ENCODE measurements at places on chromosomes 3 and 15.
A peak's percentile ranks its signal among the peaks of the same experiment; 100 is the strongest.

DNA sequence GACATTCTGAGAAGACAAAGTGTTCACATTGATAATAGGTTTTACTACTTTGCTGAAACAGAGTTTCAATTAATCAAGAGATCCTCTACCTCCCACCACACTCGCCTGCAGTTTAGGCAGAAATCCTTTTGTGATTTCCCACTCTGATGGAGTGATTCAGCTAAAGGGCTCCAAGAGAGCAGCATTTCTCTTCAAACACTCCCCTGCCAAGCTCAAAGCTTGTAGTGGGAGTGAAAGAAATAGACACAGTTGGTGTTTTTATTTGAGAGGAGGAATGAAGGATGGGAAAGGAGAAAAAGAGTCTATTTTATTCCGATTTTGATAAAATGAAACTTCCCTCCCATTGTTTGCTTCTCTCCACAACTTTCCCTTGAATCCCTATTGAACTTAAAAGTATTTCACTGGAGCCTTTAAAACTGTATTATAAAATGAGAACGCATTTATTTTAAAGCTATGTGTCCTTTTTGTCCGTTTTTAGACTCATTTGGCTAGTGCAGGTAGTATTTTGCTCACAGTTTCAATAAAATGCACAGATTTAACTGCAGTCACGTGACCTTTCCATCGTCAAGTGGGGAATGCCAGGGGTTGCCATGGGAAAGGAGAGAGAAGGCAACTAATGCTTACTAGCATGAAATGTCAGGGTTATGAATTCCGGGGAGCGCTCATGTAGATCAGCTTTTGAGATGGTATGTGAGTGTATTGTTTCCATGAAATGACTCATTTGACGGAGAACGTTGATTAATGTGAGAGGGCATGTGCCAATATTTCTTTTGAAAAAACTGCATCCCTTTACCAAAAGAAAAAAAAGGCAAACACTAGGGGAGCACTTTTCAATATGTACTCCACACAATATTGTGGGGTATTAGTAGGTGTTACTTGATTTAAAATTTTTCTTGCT is 7.7 kb upstream of the OSBPL11 start:
- no peak for DNase-seq

- peak; percentile 10 for DNase-seq
Observed at GRCh38 chr3:105906836-105907235, 38.0 kb upstream of the CBLB start.

DNA sequence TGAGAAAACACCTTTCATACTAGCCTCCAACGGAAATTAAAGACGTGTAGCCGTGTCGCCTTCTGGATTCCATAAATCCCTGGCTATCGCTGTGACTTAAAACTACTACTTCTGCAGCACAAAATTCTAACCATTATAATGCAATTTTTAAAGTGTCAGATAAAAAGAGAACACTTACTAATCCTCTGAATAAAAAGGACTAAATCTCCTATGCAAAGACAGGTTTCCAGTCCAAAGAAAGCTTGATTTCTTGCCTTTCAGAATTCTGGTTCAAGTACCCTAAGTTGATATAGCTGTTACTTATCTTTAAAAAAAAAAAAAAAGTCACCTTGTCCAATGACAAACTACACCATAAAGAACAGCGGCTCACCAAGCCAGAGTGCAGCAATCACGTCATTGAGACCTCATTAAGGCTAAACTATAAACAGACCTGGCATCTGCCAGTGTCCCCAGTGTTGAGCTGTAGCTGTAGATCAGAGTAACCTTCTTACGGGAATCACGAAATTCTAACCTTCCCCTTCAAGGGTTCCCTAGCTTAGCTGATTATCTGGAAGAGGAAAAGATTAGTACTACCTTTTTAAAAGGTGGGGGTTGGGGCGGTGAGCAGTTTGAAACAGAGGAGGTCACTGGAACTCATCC is 2.2 kb downstream of the ABCC5 start:
- no peak for DNase-seq

DNA sequence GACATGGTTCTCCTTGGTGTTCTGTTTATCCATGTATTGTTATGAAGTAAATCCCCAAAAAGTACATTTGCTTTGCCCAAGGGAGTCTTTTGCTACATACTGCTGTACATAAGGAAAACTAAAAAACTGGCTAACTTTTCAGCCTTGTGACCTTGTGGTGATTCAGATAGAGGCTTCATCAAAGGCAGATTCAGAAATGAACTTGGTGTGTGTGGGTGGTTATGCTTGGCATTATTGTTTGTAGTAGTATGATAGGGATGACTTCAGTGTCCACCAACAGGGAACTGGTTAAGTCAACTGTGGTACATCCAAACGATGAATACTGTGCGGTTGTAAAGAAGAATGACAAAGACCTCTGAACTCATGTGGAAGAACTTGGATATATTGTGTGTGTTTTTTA is 75.6 kb upstream of the CHRNB4 start:
- DNase-seq, result no peak

DNA sequence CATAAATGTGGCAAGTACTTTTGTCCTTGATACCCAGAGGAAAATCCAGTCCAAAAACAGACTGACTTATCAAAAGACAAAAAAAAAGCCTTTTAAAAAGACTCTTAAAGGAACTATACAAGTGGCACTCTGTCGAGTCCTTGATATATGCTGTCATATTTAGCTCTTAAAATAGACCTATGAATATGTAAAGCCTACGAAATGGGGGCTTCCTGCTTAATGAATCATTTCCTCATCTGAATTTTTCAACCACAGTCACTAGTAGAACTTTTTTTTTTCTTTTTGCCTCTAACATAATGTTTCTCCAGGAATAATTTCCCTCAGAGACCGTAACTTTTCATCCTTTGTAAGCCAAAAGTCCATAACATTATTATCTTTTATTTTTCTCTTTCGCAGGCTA is 95.8 kb downstream of the P3H2 start:
- DNase-seq, result peak; percentile 38

GRCh38 chr15:65318870-65319356 is 14.4 kb downstream of the RNU5B-1 start:
- peak; percentile 74 for DNase-seq

Measured in HFFc6 (cell line).